Fibroblast of lung (primary cell): ENCODE measurements at places on chromosomes 4 and X. TPM values are rescaled to one million over a fixed set of nuclear protein-coding genes. Genes with fewer than 3 reads are reported as not detected.

PRDM8 gene
- total RNA-seq = 2.6 and 8.8 TPM in 2 replicates

PAGE2B gene
- not detected in 2 replicates for total RNA-seq

CXCL6 gene
- 0.17 and 0.77 TPM in 2 replicates for total RNA-seq

SLC9B1 gene
- total RNA-seq = 1.8 and 2.0 TPM in 2 replicates

DNA sequence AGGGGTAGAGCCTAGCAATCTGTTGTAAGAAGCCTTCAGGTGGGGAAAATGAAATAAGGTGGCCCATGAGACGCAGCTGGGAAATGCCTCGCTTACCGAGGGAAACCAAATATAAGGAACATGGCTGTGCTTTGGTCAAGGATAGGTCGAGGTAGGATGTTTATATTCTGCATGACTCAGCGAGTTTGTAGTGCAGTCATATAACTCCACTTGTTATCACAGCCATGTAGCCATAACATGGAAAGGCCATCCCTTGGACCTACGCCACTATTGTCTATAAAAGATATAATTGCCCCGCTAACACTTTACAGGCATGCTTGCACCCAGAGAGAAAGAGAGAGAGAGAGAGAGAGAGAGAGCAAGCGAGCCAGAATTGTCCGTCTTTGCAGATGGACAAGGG lies 80.9 kb upstream of the GLRA2 start:
- H3K36me3 ChIP-seq = no peaks in the 10 kb centered on the region
- H3K27ac ChIP-seq = no peak overlapping the region
- H3K4me1 ChIP-seq = no peaks in the 10 kb centered on the region
- no peak for DNase-seq

- no peaks in the 10 kb centered on the region for H3K36me3 ChIP-seq
- H3K27me3 ChIP-seq = no peaks in the 10 kb centered on the region
- H3K27ac ChIP-seq = no peak overlapping the region
- no peak for DNase-seq
- H3K4me1 ChIP-seq = no peaks in the 10 kb centered on the region
Measured at GRCh38 chrX:51779306-51779705, 36.1 kb downstream of the GSPT2 start.

DNA sequence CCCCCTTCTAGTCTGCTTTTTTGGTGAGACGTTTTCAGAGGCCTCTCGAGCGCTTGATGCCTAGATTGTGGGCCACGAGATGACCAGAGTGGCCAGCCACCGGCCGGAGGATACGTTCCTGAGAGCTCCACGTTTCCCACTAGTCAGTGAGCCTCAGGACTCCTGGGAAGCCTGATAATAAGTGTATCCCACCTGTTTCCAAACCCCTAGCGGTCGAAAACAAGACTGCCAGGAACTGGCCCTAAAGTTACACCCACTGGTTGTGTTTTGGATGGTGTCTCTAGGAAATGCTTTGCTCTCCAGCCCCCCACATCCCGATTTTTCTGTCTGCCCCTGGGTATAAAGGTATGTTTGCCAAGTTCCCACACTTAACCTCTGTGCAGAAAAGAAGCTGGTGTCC lies 4.6 kb upstream of the RS1 start:
- H3K36me3 ChIP-seq = no peaks in the 10 kb centered on the region
- H3K27me3 ChIP-seq = no peaks in the 10 kb centered on the region
- no peak for DNase-seq
- H3K27ac ChIP-seq = no peak overlapping the region
- no peaks in the 10 kb centered on the region for H3K4me1 ChIP-seq

- H3K4me3 ChIP-seq = peak overlapping the region; percentile 63
- H3K27ac ChIP-seq = peak overlapping the region; percentile 38
- DNase-seq = peak; percentile 67
Measured at GRCh38 chr4:1579001-1579900, 104.9 kb downstream of the FAM53A start.

- no peak overlapping the region for H3K4me3 ChIP-seq
- no peak for DNase-seq
- H3K27ac ChIP-seq = no peak overlapping the region
- no peaks in the 10 kb centered on the region for H3K36me3 ChIP-seq
- no peaks in the 10 kb centered on the region for H3K4me1 ChIP-seq
Measured at GRCh38 chrX:11474576-11474975, 181.4 kb downstream of the AMELX start.

- no peaks in the 10 kb centered on the region for H3K27me3 ChIP-seq
- H3K36me3 ChIP-seq = no peaks in the 10 kb centered on the region
- no peak for DNase-seq
- no peak overlapping the region for H3K4me3 ChIP-seq
Measured at GRCh38 chr4:144580430-144580829, 65.5 kb upstream of the HHIP start.

- no peaks in the 10 kb centered on the region for H3K27me3 ChIP-seq
- no peaks in the 10 kb centered on the region for H3K4me1 ChIP-seq
- H3K27ac ChIP-seq = no peak overlapping the region
- no peaks in the 10 kb centered on the region for H3K36me3 ChIP-seq
- DNase-seq = no peak
Measured at GRCh38 chr4:183304538-183304937, 15.5 kb downstream of the CLDN22 start.

- no peak for DNase-seq
- no peaks in the 10 kb centered on the region for H3K27me3 ChIP-seq
- H3K36me3 ChIP-seq = no peaks in the 10 kb centered on the region
- H3K27ac ChIP-seq = no peak overlapping the region
- H3K4me3 ChIP-seq = no peak overlapping the region
- H3K4me1 ChIP-seq = no peaks in the 10 kb centered on the region
Measured at GRCh38 chr4:172900900-172901299, 267.7 kb upstream of the GALNT7 start.

- H3K27ac ChIP-seq = no peak overlapping the region
- no peak overlapping the region for H3K4me3 ChIP-seq
- H3K36me3 ChIP-seq = no peaks in the 10 kb centered on the region
- DNase-seq = no peak
Measured at GRCh38 chr4:48119646-48120045, 14.4 kb downstream of the TXK start.

- H3K4me3 ChIP-seq = no peak overlapping the region
- H3K4me1 ChIP-seq = no peaks in the 10 kb centered on the region
- H3K36me3 ChIP-seq = no peaks in the 10 kb centered on the region
- no peak for DNase-seq
- H3K27me3 ChIP-seq = no peaks in the 10 kb centered on the region
Measured at GRCh38 chr4:131526686-131527085, 1622.4 kb upstream of the PCDH10 start.
